ENCODE measurements at places on chromosomes 13 and 19.

- DNase-seq: no peak
These were observed 401.2 kb downstream of the IRS2 start for GRCh38 chr13:109385242-109385560.

GRCh38 chr19:27793128-27793643 is 1419.8 kb downstream of the UQCRFS1 start:
- DNase-seq: peak; percentile 82

DNA sequence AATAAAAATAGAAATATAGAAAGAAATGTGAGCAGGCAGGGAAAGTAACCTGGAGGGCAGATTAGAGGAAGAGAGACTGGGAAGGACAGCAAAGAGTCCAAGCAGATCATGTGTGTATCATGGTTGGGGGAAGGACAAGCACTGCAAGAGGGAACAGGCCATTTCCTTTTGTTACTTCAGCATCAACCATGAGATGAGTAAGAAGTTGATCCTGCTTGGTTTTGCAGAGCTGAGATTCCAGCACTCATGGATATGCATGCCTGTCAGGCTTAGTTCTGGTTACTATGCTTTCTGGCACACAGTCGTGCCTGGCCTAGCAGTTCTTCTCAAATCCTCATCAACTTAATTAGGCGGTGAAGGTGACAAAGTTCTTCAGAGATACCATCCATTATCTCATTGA is 18.1 kb downstream of the NALCN start:
- DNase-seq: no peak

DNA sequence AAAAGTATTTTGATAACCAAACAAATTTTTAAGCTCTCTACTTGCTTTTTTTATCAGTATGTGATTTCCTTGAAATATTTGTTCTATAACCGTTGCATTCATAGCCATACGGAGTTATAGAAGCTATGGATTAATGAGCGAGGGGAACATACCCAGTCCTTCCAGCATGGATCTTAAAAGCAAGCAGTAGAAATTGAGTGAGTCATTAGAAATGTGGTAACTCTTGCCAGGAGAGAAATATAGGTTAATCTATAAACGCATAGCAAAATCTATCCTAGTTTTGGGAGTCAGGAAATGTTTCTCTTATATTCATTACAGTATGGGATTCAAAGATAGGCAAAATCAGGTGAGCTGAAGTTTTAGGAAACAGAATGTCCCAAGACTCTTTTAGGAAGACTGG is 507.4 kb downstream of the DACH1 start:
- DNase-seq: no peak

DNA sequence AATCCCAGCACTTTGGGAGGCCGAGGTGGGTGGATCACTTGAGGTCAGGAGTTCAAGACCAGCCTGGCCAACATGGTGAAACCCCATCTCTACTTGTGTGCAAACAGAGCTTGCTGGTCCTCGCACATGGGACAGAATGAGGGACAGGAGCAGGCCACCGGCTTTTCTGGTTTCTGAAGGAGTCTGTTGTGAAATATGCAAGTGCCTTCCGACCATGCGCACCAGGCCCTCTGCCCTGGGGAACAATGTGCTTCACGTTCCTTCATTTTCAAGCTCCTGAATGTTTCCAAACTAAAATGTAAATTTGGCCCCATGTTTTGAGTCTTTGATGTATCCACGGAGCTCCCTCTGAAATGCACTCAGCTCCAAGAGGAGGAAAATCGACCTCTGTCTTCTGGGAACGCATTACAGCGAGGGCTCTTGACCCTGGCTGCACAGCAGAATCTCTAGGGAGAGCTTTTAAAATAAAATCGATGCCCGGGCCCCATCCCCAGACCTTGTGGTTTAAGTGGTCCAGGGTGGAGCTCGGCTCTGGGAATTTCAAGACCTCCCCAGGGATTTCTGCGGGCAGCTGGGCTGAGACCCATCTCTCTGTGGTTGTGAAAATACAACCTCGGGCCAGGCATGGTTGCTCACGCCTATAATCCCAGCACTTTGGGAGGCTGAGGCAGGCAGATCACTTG is 9.3 kb upstream of the ACP4 start:
- DNase-seq: no peak
